ENCODE measurements at places on chromosomes 13 and 19. TPM values are rescaled to one million over a fixed set of nuclear protein-coding genes. Genes with fewer than 3 reads are reported as not detected.

GRCh38 chr13:106275446-106276032 lies 259.9 kb downstream of the EFNB2 start:
- DNase-seq, result no peak

GRCh38 chr13:29877456-29878078 lies 27.1 kb upstream of the UBL3 start:
- DNase-seq, result no peak

DNA sequence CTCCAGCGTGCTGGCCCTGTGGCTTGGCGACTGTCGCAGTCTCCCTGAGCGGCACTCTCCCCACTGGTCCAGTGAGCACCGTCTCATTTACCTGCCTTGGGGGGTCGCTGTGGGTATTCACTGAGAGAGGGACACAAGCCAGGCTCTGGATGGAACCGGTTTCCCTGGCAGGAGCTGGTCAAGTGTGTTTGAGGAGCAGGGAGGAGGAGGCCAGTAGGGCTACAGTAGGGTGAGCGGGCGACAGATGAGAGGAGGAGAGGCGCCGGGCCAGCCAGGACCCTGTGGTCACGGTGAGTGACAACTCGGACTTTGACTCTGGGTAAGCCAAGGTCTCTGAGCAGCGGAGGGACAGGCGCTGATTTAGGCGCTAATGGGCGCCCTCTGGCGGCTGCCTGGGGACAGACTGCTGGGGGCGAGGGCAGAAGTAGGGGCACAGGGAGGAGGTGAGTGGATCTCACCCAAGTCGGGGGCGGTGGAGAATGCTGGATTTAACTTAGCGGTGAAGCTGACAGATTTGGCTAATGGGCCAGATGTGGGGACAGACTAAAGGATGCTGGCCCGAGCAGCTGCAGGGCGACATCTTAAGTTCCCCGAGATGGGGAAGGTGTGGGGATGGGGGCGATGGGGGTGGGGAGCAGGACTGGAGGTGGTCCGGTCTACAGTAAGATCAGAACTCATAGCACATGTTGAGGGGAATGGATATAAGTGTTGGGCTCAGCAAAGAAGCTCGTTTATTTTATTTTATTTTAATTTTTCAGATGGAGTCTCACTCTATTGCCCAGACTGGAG lies 4.7 kb upstream of the PRMT1 start:
- peak; percentile 43 for DNase-seq

- no peak for DNase-seq
Measured at GRCh38 chr19:734716-735115, 16.2 kb upstream of the MISP start.

DNA sequence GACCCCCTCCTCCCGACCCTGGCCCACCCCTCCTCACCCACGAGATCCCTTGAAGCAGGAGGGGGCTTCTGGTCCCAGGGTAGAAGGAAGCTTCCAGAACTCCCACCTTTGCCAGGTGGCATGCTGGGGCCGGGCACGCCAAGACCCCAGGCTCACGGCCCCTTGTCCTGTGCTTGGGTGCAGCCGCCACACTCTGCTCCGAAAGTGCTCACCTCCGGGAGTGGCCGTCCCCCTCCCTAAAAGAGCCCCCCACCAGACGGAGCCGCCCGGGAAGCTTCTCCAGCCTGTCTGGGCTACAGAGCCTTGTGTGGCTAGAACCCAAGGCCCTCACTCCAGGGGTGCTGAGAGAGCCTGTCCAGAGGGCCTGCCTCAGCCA lies 1.8 kb upstream of the EFNA2 start:
- no peak for DNase-seq

GRCh38 chr19:1066251-1066747 lies 668 bp upstream of the ARHGAP45 start:
- no peak for DNase-seq

DNA sequence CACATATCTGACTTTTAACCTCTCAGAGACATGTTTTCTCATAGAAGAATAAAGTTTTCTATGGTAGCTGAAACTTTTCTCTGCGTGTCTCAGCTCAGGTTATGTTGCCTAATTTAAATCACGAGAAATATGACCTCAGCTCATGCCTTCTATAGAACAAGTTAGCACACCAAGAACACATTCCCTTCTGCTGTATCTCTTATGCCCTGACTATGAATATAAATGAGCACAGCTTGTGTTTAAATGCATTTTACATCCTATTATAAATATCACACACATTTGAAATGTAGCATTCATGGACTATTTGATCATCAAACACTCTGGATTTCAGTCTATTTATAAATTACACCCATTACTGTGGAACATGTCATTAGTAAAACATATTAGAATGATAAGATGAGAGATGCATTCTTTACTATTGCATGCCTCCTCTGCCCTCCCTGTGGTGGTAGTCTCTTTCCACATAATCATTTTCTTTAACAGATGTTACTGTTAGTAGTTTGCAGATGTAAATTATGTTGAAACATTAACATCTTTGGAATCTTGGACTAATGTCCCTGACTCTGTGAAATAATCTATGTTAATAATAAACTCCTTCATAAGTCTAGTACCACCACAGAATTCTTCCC lies 2044.9 kb upstream of the PCDH20 start:
- no peak for DNase-seq

GRCh38 chr19:1513499-1514294 lies 878 bp upstream of the ADAMTSL5 start:
- DNase-seq, result peak; percentile 22

GRCh38 chr19:55289117-55289796 lies 5.5 kb downstream of the BRSK1 start:
- no peak for DNase-seq

- no peak for DNase-seq
Measured at GRCh38 chr13:39095500-39095899, 57.2 kb downstream of the NHLRC3 start.

GRCh38 chr13:39503048-39503447 lies 99.9 kb downstream of the LHFPL6 start:
- DNase-seq, result no peak

GRCh38 chr13:90951663-90952062 lies 395.8 kb upstream of the MIR17HG start:
- DNase-seq, result no peak

GRCh38 chr13:37047032-37047431 lies 12.5 kb downstream of the SUPT20H start:
- DNase-seq, result no peak

DNA sequence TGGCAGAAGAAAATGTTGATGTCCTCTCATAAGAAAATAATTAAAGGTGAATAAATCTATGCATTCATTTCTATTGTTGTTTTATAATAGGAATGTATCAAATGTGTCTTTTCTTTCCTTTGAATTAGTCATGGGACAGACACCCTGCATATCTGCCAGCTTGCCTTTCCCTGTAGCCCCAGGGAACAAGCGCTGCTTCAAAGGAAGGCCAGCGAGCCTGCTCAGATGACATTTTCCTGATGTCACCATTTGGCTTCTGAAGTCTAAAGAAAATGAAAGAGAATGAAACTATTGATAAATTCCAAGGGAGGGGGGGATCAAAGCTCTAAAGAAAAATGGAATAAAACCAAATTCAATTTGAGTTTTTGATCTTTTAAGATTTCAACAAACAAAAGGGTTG lies 574.8 kb downstream of the IRS2 start:
- peak; percentile 64 for DNase-seq

DNA sequence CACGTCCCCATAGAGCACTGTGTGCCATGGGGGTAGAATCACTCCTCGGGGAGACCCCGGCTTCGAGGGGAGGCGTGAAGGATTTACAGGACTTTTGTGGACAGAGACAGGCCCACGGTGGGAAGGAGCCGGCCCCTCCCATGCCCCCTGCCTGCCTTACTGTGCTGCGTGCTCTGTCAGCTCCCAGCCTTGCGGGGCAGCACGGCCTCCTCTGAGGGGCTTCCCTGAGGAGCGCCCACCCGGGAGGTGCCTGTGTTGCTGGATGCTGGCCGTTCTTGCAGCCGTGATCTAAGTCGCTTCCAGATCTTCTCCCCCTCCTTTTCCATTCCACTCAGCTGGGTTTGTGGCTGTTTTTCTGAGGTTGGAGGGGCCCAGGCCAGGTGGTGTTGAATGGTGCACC lies 29.1 kb downstream of the PLEKHJ1 start:
- DNase-seq, result no peak

DNA sequence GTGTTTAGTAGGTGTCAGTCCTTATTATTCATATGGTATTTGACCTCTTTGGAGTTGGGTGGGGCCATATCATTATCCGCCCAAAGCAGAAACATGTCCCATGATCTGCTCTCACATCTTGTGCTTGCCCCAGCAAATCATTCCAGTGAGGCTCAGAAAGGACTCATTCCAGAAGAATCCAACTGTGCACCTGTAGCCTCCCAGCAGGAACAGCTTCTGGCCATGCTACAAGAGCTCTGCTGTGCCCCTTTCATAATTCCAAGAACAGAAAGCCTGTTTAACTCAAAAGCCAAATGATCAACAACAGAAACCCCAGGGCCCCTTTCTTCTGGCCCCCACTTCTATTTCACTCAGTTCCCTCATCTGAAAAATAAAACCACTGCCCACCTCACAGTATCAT lies 673.1 kb downstream of the DIAPH3 start:
- DNase-seq, result no peak

GRCh38 chr19:42277821-42278451 lies 8.9 kb downstream of the CIC start:
- peak; percentile 59 for DNase-seq

DNA sequence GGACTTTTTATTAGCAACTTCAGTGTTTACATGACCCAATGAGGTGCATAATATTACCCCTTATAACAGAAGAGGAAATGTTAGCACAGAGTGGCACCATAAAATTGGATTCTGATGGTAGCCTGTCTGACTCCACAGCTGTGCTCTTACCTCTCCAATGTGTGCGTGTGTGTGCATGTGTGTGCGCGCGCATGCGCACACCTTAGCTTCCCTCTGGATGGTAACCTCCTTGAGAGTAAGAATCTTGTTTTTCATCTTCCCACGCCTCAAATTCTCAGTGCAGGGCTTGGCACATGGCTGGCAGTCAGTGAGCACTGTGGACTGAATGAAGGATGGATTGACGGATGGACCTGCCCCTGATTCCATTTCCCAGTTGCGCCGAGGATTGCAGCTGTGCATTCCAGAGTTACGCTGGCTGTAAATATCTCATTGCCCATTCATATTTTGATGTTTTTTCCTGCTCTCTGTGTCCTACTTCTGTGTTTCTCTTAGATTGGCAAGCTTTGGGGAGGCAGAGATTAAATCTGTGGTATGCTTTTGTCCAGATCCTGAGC lies 99.2 kb upstream of the WASF3 start:
- no peak for DNase-seq

DNA sequence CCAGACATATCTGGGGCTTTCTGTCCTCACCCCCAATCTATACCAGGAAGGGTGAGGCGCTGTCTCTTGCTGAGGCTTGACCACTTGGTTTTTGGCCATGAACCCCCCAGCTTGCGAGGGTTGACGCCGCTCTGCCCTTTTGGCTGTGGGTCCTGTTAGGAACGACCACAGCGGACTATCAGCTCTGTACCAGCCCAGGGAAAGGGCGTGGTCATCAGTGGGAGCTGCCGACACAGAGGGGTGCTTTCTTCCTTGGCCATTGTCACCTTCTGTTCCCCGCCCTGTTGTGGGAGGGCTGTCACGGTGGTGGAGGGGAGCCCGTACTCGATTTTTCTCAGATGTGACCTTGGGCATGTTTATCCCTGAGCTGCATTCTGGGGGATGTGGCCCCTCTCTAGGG lies 5.7 kb downstream of the DCAF15 start:
- no peak for DNase-seq

GRCh38 chr13:106532111-106532929 lies 3.1 kb downstream of the EFNB2 start:
- no peak for DNase-seq

DNA sequence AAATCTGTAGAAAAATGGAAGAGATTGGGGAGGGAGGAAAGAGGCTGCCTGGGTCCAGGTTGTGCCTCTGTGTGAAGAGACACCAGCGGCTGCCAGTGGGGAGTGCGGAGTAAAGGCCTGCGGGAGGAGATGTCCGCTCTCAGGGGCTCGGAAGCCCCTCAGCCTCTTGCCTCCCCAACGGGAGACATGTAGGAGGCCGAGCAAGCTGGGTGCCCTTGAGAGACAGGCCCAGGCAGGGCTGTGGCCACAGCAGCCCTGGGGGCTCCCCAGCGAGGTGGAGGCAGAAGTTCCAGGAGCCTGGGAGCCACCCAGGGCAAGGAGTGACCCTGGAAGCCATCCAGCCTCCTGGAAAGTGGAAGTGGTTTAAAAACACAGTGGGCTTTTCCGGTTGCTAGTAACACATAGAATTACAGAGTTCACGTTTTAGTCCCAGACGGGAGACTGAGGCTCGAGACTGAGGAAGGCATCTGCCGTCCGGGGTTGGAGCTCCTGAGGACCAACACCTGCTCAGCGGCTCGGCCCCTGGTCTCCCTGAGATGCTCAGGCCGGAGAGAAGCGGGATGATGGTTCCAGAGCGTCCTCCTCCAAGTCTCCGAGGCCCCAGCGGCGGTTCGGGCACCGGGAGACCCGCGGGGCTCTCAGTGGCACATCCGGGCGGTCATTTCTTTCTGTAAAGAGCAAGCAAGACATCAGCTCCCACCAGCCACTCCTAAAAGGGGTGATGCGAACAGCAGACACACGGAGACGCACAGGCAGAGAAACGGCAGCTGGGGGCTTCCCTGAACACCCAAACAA lies 21.9 kb upstream of the MKNK2 start:
- DNase-seq, result no peak

DNA sequence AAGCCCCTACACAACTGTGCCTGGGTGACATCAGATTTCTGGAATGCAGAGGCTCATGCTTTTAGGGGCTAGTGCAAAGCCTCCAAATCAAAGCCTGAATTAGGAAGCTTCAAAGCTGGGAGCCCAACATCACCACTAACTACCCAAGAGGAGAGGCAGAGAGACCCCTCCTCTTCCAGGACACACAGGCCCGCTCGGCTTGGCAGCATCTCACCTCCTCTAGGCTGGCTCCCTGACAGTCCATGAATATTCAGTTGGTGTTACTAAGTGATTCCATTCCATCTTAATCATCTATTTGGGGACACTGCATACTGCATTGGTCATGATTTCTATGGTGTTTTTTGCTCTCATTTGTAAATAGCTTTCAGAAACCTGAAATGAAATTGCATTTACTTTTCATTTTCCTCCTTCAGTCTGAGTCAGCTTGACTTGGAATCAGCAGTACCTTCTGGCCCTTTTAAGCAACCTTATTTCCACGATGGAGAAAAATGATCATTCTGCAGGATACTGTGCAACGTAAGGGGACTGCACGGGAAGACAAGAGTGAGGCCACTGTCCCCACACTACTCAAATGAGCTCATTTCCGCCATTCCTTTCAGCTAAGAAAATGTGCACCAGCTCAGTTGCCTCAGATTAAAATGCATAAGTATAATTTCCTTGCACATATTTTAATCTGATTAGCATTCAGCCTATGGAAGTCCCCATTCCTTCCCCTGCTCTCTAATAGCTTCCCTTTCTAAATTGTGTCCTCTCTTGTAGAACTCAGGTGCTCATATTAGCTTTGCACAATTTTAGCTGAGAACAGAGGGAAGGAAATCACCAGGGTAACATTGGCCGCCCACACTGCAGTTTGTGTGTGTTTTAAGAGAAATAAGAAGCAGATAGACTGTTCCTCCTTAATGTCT lies 219.9 kb downstream of the RFC3 start:
- no peak for DNase-seq

- no peak for DNase-seq
Measured at GRCh38 chr19:49574206-49574755, 6.1 kb downstream of the NOSIP start.

GRCh38 chr19:4654437-4655361 lies 15.4 kb downstream of the TNFAIP8L1 start:
- DNase-seq, result no peak

Gene DNAAF3
- 0.80 TPM for total RNA-seq

Gene GNG8
- total RNA-seq, result not detected

Gene KLK5
- not detected for total RNA-seq

Gene UHRF1
- 74.1 TPM for total RNA-seq

Gene PEPD
- total RNA-seq, result 67.1 TPM

Gene C5AR2
- total RNA-seq, result not detected

Gene MTUS2
- not detected for total RNA-seq

Gene ACER1
- not detected for total RNA-seq

Gene SYNE4
- 0.34 TPM for total RNA-seq

Gene PSG3
- not detected for total RNA-seq

Gene CC2D1A
- 24.9 TPM for total RNA-seq

All from HFFc6 (cell line).